Activated effector memory CD4-positive, alpha-beta T cell treated with Interleukin-2 at 50 U/mL for 16 hours (primary cell): ENCODE measurements at places on chromosomes 13 and 19.

- no peak for DNase-seq
These were observed 76.0 kb upstream of the LSM14A start for GRCh38 chr19:34096020-34096915.

DNA sequence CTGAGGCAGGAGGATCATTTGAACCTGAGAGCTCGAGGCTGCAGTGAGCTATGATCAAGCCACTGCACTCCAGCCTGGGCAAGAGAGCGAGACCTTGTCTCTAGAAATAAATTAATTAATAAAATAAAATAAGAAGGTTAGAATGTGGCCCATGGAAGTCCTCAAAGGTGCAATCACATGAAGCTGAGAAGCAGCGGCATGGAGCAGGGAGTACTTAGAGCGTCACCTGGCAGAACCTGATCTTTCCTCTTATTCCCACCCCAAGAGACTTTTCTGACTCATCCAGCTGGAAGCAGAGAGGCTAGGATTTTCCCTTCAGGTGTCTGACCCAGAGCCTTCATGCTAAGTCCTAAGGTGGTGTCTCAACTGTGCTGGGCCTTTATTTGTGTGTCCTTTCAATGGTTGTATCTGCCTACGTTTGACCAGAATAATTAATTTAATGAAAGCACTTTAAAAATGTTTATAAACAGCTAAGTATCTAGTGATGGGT is 8.9 kb upstream of the MRPS31 start:
- DNase-seq = no peak

GRCh38 chr19:50427997-50428425 is 4.7 kb upstream of the MYBPC2 start:
- peak; percentile 13 for DNase-seq

DNA sequence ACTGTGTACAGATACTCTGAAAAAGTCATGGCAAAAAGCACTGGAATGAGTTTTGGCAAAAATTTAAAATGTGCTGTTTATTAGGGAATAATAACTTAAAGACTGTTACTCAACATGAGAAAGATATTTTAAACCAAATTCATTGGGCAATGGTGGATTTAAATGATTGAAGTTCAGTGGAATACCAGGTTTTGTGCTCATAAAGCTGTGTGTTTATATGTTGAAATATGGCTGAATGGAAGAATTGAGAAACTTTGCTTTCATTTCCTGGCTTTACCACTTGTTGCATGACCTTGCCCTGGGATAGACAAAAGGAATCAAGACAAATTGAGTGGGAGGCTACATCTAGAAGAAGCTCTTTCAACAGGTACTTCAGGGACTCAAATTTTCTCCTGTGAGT is 246.4 kb downstream of the GPC5 start:
- DNase-seq = no peak

DNA sequence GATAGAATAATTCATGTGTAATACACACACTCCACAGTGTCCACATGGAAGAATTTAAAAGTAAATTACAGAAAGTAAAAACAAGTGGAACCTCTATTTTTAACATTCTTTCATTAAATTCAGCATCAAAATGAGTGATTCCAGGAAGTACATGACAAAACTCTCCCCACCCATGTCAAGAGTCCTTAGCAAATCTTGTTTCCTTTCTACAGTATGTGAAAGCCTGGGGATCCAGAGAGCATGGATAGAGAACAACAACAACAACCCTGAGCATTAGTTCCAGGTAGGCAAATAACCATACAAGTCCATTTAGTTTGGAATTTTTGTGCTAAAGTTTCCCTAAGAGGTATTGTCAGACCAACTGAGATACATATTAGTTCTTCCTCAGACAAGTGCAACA is 267.9 kb downstream of the ENOX1 start:
- no peak for DNase-seq
